ENCODE measurements at places on chromosomes 6 and 20.

- no peaks in the 10 kb centered on the region for H3K36me3 ChIP-seq
- no peaks in the 10 kb centered on the region for H3K4me1 ChIP-seq
- H3K27ac ChIP-seq, result no peak overlapping the region
- H3K27me3 ChIP-seq, result no peaks in the 10 kb centered on the region
Measured at GRCh38 chr6:29519291-29520010, 31.7 kb upstream of the MAS1L start.

GRCh38 chr20:58094160-58094559 lies 134.3 kb downstream of the ANKRD60 start:
- no peaks in the 10 kb centered on the region for H3K36me3 ChIP-seq
- H3K27me3 ChIP-seq, result no peaks in the 10 kb centered on the region
- no peak overlapping the region for H3K27ac ChIP-seq
- DNase-seq, result no peak
- no peak overlapping the region for H3K4me3 ChIP-seq
- no peaks in the 10 kb centered on the region for H3K4me1 ChIP-seq

DNA sequence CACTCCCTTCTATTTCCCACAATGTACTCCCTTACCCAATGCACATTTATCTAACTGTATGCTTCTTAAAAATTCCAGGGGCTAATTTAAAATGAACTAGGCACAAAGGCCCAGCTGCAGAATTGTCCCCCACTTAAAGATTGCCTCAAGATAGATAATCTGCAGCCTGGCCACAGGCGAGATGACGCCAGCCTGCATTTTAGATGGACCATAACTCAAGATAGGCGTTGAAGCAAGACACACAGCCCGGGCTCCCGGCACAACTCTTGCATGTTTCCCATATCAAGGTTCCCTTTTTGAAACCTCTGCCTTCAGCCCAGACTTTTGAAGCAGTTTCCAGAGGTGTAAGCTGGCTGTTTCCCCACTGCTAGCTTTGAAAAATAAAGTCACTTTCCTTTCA lies 3.2 kb upstream of the REPS1 start:
- H3K27me3 ChIP-seq, result no peaks in the 10 kb centered on the region
- H3K4me1 ChIP-seq, result no peaks in the 10 kb centered on the region
- H3K36me3 ChIP-seq, result no peaks in the 10 kb centered on the region
- no peak overlapping the region for H3K4me3 ChIP-seq
- H3K27ac ChIP-seq, result no peak overlapping the region

GRCh38 chr6:85864453-85865401 lies 222.0 kb upstream of the SYNCRIP start:
- peak overlapping the region; percentile 42 for H3K4me3 ChIP-seq
- peak overlapping the region; percentile 86 for H3K27ac ChIP-seq
- H3K36me3 ChIP-seq, result no peaks in the 10 kb centered on the region
- DNase-seq, result no peak
- no peaks in the 10 kb centered on the region for H3K27me3 ChIP-seq

- H3K27me3 ChIP-seq, result no peaks in the 10 kb centered on the region
- H3K36me3 ChIP-seq, result no peaks in the 10 kb centered on the region
- peak overlapping the region; percentile 29 for H3K4me3 ChIP-seq
- peak overlapping the region; percentile 84 for H3K27ac ChIP-seq
- DNase-seq, result no peak
Measured at GRCh38 chr6:27126046-27126814, 121.3 kb upstream of the PRSS16 start.

DNA sequence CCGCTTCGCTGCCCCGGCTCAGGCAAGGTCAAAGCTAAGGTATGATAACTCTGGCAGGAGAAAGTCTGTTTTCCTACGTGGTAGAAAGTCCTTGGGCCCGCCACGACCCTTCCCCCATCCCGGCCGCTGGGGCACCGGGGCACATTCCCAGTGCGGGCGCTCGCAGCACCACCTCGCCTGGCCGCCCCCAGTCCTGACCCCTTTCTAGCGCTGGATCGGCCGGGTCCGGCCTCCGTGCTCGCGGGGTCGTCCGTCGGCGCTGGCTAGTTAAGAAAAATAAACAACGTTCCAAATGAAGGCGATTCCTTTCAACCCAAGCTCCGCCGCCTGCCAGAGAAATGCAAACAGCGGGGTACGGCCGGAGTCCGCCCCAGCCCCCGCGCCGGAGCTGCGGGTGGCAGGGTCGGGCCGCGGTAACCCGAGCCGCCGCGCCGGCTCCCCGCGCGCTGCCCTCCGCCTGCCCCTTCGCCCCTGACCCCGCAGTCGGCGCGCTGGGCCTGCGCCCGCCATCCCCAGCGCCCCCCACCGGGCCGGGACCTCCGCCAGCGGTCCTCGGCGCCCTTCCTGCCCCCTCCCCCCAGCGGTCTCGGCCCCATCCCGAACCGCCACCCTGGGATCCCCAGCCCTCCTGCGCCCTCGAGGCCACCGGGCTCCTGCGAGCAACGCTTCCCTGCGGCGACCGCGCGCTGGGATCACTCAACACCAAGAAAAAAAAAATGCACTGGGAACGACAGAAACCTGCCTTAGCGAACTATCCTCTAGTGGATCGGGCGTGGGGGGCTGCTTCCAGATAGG lies 37.6 kb downstream of the NCR2 start:
- peaks cover 24% of the 10 kb centered on the region for H3K27me3 ChIP-seq
- peaks cover 19% of the 10 kb centered on the region for H3K4me1 ChIP-seq
- DNase-seq, result no peak
- H3K4me3 ChIP-seq, result no peak overlapping the region
- no peaks in the 10 kb centered on the region for H3K36me3 ChIP-seq
- no peak overlapping the region for H3K27ac ChIP-seq

DNA sequence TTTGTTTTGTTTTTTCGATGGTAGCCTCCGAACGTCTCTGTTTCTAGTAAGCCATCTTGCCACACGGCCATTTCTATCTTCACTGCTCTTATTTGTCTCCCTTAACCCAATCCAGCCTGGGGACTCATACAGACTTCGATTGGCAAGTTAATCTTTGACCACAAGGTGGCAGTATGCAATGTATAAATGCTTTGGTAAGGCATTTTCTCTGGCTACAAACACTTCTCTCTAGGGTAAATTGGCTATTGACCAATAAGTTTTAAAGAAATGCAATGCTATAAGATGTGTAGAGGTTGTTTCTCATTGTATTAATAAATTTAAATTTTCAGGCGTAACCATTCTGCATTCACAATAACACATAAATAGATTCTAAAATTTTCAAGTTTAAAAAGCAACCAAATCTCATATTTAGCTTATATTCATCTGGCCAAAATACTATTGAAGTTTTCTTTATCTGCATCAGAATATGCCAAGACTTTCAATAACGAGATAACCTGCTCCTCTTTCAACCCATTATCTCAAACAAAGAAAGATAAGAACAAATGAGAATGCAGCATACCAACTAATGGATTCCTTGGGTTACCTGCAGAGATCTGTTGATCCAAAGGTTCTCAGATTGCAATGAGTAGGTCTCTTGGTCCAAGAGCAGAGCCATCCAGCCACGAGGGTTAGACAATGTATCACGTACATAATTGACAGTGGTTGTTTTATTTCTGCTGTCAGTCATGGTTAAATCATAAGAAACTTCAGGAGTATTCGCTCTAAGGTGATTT lies 231.9 kb downstream of the PKHD1 start:
- H3K4me3 ChIP-seq, result no peak overlapping the region
- no peaks in the 10 kb centered on the region for H3K36me3 ChIP-seq
- no peaks in the 10 kb centered on the region for H3K4me1 ChIP-seq
- no peaks in the 10 kb centered on the region for H3K27me3 ChIP-seq

GRCh38 chr20:59455402-59456341 lies 148.7 kb upstream of the PHACTR3 start:
- H3K27me3 ChIP-seq, result no peaks in the 10 kb centered on the region
- no peaks in the 10 kb centered on the region for H3K36me3 ChIP-seq
- DNase-seq, result no peak
- no peak overlapping the region for H3K27ac ChIP-seq
- no peak overlapping the region for H3K4me3 ChIP-seq
- H3K4me1 ChIP-seq, result no peaks in the 10 kb centered on the region

- no peaks in the 10 kb centered on the region for H3K27me3 ChIP-seq
- no peaks in the 10 kb centered on the region for H3K4me1 ChIP-seq
- H3K27ac ChIP-seq, result no peak overlapping the region
Measured at GRCh38 chr20:11982955-11983470, 65.3 kb downstream of the BTBD3 start.

- no peak for DNase-seq
- H3K4me3 ChIP-seq, result no peak overlapping the region
Measured at GRCh38 chr6:90347411-90347851, 50.8 kb upstream of the BACH2 start.

DNA sequence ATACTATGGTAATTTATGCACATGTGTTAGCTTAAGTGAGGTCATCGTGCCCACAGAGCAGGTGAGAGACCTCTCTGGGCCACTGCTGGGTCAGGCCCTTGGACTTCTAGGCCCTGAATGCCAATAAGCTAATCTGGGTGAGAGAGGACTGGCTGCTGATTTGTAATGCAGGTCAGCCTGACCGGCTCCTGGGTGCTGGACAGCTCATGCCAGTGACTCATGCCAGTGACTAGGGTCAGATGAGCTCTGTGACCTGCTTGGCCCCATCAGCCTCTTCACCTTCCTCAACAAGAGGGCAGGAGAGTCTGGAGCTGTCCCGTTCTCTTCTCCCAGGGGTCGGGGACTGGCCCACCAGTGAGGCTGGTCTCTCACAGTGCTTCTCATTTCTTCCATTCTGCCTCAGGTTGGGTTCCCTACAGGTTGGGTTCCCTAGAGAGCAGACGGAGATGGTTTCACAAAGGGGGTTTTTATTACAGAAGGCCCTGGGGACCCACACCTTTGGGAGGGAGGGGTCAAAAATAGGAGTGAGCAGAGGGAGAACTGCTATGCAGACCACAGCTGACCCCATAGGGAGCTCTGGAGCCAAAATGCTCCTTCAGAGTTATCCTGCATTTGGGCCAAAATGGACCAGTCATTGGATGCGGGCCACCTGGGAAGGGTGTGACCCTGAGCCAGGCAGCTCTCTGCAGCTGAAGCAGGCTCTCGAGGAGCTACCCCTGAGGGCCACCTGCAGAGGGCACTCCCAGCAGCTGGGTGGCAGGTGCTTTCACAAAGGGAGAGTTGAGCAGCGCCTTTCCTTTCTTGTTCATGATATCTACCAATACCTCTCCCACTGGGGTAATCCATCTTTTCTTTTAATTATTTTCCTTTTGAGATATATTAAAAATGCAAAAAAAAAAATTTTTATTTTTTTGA lies 2.2 kb upstream of the OXT start:
- no peak overlapping the region for H3K4me3 ChIP-seq
- no peaks in the 10 kb centered on the region for H3K36me3 ChIP-seq
- H3K27me3 ChIP-seq, result no peaks in the 10 kb centered on the region
- no peaks in the 10 kb centered on the region for H3K4me1 ChIP-seq
